Fibroblast of villous mesenchyme (primary cell): ENCODE measurements at places on chromosomes 11 and 22. TPM values are rescaled to one million over a fixed set of nuclear protein-coding genes. Genes with fewer than 3 reads are reported as not detected.
A peak's percentile ranks its signal among the peaks of the same experiment; 100 is the strongest.

The TRIM64 gene
- not detected in 2 replicates for total RNA-seq

DNA sequence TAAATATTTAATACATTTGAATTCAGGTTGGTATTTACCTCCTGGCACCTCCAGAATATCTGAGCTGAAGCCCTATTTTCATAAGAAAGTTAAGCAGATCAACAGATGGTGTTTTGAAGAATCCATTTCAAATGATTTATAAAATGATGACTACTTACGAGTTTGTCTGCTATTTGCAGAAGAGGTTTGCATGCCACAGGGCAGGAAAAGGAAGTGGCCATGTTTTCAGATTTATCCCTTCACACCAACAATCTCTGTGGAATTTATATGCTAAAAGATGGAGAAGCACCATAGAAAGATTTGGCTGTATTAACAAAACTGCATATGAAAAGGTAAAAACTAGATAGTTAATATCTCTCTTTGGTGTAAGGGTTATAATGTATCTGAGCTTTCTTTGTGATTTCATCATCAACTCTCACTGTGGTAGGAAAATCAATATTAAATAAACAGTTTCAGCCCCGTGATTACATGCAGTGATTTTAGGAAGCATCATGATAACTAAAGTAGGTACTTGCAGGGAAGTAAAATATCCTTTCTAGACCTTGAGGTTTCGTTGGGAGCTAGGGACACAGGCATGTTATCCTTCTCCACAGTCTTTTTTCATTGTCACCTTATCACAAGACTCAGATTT, 2.6 kb downstream of the BMAL1 start:
- no peak for DNase-seq

DNA sequence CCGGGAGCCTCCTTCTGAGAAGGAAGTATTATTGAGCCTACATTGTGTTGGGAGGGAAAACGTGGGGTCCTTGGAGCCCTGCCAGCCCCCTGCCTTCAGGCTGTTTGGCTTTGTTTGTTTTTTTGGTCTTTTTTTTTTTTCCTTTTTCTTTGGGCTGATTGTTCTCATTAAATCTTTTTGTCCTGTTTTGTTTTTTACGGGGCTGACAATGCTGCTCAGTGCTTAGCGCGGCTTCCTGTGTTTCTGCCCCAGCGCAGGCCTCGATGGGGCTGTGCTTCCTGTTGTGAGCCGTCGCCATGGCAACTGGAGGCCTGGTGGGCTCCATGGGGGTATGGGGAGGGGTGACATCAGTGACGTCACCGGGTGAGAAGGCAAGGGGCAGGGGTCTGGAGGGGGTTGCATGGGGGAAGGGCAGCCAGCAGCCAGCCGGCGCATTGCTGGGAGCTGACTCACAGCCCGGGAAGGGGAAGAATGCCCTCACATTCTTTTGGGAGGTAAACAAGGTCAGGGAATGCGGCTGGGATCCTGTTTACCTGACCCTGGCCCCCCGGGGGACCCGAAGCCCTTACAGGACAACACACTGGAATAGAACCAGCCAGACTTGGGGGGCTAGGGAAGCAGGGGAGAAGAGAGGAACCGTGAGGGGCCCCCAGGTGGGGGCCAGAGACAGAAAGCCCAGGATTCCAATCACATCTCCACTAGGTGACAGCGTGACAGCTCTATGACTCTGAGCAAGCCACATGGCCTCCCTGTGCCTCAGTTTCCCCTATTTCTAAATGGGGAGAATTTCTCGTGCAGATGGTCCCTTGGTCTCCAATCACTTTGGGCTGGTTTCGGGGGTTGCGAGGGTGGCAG, 22.2 kb upstream of the CBX7 start:
- peak; percentile 96 for DNase-seq

- no peak for DNase-seq
These were observed 43.8 kb upstream of the NECTIN1 start for GRCh38 chr11:119772641-119773415.
